Stimulated activated CD4-positive, alpha-beta T cell treated with anti-CD3 and anti-CD28 coated beads, Interleukin-4, amount 100 ng/mL, for 4 hours (primary cell): ENCODE measurements at places on chromosomes 1 and 21.

- DNase-seq: no peak
These were observed 163.2 kb upstream of the CACYBP start for GRCh38 chr1:174836543-174836942.

GRCh38 chr1:146012703-146013558 is 8.6 kb downstream of the HJV start:
- peak; percentile 51 for DNase-seq

- no peak for DNase-seq
These were observed 132.9 kb downstream of the COQ8A start for GRCh38 chr1:227072991-227073390.

DNA sequence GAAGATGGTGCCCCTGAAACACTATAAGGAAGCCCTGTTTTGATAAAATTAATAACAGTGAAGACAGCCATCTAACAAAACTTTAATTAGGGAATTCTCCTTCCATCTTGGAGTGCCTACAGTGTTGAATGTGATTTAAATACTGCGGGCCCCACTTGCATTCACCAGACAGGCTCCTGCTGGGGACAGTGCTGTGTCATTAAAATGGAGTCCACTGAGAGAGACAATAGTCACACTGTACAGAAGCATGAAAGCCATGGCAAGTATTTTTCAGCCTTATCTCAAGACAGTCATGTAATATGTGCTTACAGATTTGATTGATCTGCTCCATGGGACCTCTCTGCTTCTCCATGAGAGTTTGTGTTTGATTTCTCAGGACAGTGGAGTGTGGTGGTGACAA is 29.7 kb upstream of the ZBTB18 start:
- DNase-seq: no peak

DNA sequence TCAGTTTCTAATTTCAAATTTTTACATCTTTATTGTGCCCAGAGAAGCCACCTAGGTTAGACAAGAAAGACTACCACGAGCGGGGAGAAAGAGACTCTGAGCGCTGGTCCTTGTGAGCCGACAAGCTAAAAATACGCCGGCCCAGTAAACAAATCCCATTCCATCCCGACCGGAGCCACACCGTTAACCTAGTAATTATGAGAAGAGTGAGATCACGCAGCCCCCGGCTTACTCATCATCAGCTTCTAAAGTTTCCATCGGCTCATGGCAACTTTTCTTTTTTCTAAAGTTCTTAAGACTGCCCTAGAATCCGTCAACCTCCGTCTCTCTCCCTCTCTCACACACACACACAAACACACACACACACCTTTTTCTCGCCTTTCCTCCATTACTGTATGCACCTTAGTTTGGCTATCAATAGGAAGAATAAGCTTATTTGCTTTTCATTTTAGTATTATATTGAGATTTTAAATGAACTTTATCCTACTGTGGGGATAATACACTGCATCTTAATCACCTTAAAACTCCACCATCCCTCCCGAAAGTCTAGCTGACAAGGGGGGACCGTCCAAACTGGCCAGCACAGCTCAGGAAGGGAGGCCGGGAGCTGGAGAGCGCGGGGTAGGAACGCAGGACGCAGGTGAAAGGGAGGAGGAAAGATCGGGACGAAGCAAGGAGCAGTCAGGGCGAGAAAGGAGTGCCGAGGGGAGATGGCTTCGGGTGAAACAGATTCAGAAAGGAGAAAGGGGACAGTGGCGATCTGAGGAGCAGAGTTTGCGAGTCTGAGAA is 728 bp downstream of the OTUD7B start:
- peak; percentile 43 for DNase-seq

GRCh38 chr1:57483954-57484353 is 60.1 kb upstream of the DAB1 start:
- no peak for DNase-seq

DNA sequence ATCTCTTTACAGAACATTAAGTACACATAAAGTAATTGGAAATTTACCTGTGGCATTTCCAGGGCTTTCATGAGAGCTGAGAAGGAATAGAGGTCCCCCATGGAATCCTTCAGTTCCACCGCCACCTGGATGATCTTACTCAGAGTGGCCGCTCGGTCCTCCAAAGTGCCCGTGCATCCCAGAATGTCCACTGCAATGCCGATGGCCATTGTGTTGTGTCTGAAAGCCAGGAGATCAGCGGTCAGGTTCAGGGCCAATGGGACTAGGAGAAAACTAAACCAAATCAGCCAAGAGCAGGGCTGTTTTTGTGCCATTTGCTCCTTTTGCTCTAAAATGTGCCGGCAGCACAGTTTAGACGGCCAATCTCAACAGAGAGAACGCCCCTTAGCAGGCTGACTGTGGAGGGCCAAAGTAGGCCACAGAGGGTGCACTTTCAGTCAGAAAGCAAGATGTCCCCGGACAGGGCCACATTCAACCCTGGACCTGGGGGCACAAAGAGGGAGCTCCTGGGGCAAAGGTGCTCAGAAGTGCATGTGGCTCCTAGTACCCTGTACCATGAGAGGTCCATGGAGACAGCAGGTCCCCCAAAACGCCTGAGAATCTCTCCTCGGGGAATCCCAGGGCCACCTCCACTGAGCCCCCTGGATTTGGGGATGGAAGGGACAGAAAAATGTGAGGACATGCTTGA is 109.9 kb downstream of the BCAR3 start:
- no peak for DNase-seq

GRCh38 chr1:167490765-167491164 is 27.6 kb downstream of the CD247 start:
- DNase-seq: no peak

DNA sequence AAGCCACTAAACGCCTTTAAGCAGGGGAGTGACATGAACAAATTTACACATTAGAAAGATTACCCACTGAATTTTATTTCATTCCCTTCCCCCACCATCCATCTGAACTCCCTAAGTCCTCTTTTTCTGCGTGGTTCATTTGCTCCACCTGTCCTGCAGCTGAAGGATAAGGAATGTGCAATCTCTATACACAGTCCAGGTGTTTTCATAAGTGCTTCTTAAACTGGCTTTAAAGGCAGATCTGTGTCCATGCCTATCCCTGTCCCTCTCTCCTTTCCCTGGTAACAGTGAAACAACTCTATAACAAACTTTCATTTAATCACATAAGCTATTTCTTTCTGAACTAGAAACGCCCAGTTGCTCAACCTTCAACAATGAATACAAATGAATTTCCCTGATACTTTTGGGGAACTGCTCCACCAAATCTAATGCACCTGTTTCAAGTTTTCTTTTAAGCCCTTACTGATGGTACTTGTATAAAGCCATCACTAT is 8.4 kb downstream of the GSTM3 start:
- no peak for DNase-seq

DNA sequence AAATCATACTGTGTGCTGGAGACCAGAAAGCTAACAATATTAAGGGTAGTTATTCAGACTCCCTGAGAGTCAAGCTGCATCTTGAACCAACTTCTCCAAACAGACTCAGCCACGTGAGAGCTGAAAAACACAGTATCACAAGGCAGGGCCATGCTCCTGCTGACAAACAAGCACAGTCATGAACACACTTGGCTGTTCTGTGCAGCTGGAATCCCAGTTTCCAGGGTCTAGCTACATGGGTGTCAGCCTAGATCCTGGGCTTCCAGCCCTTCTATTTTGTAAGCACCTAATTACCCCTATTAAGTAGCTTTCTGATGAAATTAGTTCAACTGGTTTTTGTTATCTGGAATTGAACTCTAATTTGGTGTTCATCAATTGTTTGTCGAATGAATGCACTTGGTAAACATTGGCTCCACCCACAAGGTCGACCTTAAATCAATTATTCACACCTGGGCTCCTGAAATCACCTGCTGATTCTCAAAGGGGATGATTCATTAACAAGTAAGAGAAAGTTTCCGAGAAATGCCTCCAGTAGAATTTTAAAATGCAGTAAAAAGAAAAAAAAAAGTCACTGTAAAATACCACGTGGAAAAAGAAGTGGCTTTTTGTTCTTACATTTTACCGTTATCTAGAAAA is 179.3 kb downstream of the ZC3H11B start:
- DNase-seq: no peak

GRCh38 chr1:102837551-102837950 is 270.8 kb downstream of the COL11A1 start:
- DNase-seq: no peak

GRCh38 chr1:54215523-54215922 is 15.6 kb downstream of the MRPL37 start:
- no peak for DNase-seq

GRCh38 chr1:97630948-97631347 is 289.9 kb downstream of the DPYD start:
- DNase-seq: no peak

- DNase-seq: no peak
These were observed 18.6 kb upstream of the C1orf105 start for GRCh38 chr1:172401892-172402291.

GRCh38 chr1:178060789-178061556 is 32.9 kb upstream of the RASAL2 start:
- no peak for DNase-seq

GRCh38 chr1:39508857-39509305 is 17.4 kb downstream of the BMP8A start:
- DNase-seq: no peak
